ENCODE measurements at places on chromosomes 4 and X.
A peak's percentile ranks its signal among the peaks of the same experiment; 100 is the strongest.

DNA sequence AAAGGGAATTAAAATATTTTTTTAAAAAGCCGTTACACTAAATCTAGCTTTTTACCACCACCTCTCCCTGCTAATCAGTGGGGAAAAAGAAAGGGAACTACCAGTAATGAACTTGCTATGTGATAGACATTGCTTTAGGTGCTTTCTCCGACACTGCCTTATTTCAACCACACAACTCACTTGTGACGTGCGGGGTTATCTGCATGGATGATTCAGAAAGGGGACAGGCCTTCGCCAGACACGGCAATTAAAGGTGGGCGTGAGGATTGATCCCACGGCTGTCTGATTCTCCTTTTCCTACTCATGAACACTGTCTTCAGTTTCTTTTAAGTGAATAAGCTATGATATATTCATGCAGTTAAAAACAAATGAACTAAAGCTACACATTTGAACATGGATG, 882 bp upstream of the CXCR3 start:
- DNase-seq = peak; percentile 55

DNA sequence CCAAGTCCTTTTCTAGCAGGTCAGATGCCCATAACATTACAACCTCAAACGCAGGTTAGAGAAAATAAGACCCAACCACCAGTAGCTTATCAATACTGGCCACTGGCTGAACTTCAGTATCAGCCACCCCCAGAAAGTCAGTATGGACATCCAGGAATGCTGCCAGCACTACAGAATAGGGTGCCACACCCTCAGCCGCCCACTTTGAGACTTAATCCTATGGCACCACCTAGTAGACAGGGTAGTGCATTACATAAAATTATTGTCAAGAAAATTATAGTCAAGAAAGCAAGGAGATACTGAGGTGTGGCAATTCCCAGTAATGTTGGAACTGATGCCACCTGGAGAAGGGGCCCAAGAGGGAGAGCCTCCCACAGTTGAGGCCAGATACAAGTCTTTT, 19.9 kb upstream of the TRIM61 start:
- DNase-seq = no peak

- peak; percentile 58 for DNase-seq
Measured at GRCh38 chrX:84501798-84502628, at the start of gene HDX. Gene HDX (minus strand): TSS chrX:84502453. CDS start chrX:84475397, 27,056 bp downstream.

- DNase-seq = no peak
Measured at GRCh38 chr4:88297725-88298454, 13.5 kb upstream of the PPM1K start.

- no peak for DNase-seq
Measured at GRCh38 chrX:18102006-18102405, 118.7 kb downstream of the BEND2 start.

GRCh38 chr4:87005369-87005689, 70.5 kb downstream of the AFF1 start:
- DNase-seq = no peak

GRCh38 chr4:637536-638280, 12.3 kb downstream of the PDE6B start:
- no peak for DNase-seq

DNA sequence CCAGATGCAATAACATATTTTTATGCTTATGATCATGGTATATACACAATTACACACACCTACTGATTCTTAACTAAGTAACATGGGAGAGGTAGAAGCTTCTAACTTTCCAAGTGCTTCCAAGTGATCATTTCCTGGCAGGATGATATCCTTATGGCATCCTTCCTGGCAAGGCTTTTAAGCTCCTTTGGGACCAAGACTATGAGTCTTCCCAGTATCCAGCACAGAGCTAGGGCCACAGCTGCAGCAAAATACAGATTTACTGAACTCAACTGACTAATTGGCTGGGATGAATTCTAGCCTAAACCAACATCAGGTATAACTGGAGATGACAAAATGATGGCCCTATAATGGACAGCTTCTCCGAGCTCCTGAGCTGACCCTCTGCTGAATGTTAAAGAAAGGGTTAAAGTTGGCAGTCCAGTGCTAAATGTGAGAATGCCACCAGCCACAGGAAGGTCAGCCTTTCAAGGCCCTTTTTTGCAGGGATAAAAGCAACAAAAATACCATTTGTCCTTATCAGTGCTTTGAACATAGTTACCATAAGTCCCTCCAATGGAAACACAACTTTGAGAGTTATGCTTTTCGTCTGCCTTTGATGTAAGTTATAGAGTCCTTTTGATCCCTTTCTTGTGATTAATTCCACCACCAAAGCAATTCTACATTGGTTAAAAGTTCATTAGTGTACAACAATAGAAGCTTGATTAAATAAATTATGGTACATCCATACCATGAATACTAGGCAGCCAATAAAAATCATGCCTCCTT, 73.4 kb downstream of the MGST2 start:
- no peak for DNase-seq

GRCh38 chr4:126061655-126062054, 746.9 kb downstream of the FAT4 start:
- no peak for DNase-seq

DNA sequence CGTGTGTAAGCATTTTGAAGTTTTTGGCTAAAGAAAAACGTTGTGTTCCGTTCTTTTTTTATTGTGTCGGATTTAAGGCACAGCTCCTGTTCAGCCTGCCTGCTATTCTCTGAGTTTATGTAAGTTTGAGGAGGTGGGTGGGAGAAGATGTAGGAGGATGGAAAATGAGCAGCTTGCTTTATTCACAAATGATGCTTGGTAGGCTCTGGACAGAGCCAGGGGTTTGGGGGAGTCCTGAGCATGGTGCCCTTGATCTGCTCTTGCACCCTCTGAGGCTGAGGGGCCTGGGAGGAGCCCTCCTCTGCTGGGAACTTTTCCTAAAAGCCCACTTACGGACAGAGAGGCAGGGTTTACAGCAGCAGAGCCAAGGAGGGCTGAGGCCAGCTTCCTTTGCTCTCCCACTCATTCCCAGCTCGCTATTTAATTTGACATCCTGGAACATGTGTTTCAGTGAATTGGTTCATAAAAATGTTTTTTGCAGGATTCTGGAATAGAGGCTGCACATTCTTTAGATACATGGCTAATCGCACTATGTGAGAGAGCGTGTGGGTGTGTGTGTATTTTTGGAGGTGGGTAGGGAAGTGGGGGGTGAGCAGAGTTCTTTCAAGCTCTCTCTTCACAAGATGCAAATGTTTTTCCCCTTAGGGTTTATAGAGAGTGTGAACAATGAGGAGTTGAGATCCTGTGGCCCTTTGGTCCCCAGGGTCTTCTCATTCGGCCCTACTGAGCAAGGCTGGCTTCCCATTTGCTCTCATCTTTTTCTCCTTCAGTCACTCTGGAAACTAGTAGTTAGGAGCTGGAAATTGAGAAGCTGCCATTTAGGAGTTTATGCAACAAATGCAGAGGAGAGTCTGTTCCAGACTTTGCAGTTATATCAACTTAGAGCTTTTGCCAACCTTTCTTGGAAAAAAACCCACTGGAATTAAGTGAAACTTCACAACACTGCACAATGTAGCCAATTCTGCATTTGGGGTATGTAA, 32.1 kb downstream of the TMEM131L start:
- DNase-seq = peak; percentile 19

All from activated CD4-positive, alpha-beta T cell treated with anti-CD3 and anti-CD28 coated beads, Interleukin-2, amount 50 U/mL, for 4 hours (primary cell).